ENCODE measurements at places on chromosomes 2 and 18.

GRCh38 chr2:86333378-86333777, 4.0 kb downstream of the REEP1 start:
- DNase-seq: no peak

GRCh38 chr2:102258025-102258385, 53.4 kb upstream of the IL1RL1 start:
- DNase-seq: no peak

DNA sequence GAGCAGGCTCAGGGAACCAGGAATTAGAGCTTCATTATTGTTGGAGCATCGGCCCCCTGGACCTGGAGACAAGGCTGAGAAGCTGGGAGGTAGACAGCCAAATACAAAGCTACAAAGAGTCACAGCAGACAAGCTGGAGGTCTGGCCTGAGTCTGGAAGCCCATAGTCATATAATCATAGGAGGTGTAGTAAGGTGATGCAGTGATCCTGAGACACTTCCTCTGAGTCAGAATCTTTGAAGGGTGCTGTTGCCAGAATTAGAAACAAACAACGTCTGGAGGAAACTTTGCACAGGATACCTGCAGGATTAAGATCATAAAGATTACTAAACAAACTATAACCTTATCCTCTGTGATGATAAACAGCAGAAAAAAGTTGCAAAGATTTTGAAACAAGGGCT, 213.8 kb downstream of the DSC3 start:
- DNase-seq: no peak

- DNase-seq: no peak
Observed at GRCh38 chr18:48629730-48630324, 91.0 kb downstream of the CTIF start.

DNA sequence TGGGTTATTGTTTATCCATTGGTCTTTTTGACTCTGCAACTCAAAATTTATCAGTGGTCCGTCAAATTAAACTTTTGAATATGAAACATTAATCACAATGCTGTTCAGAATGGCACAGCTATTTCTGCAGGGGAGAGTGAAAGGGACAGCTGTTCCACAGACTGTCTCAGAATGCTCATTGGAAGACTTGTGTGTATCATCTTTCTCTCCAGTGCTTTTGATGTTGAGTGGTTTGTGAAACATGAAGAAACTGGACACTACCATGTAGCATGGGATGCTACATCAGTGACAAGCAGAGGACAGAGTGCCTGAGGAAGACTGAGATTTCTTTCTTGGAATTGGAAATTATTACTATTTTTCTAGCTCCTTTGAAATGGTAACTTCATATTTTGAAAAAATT, 115.7 kb downstream of the PLCL1 start:
- DNase-seq: no peak

DNA sequence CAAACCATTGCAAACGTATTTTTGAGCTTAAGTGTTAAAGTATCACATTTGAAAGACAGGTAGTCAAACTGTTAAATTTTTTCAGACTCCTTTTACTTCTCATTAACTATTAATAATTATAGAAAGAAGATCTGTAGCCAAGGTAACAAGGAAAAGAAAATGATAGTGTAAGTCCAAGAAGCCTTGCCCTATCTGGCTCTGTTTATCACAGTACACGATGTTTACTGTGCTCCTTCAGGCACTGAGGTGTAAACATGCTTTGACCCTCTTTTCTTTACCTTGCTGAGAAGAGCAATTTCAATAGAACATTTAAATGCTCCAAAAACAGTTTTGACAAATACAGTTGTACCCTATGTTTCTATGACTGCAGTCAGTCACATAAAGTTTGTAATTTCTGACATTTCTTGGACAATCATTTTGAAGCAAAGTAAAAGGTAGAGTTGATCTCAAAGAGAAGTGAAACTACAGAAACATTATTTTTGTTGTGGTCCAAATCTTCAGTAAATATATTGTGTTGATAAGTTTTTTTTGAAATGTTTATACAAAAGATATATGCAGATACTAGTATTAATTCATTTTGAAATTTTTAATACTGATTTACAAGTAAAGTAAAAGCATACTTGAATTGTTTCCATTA, 152.6 kb upstream of the KYNU start:
- no peak for DNase-seq

GRCh38 chr2:122148128-122148767, 392.8 kb downstream of the TSN start:
- DNase-seq: no peak

GRCh38 chr2:179435000-179435399, 170.4 kb upstream of the SESTD1 start:
- DNase-seq: no peak

DNA sequence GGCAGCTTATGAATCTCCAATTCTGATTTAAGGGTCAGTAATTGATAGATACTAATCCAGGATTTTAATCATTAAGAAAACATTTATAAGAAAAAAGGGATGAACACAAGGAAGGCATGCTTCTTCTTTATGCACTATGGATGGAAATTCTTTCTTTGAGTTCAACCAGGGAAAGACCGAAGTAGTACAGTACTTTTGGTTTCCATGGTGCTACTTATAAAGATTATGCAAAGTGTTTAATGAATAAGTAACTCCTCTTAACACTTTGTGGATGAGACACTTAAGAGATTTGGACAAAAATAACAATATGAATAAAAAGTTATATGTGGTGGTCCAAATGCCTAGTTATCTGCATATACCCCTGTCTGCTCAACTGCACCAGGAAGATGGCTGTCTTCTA, 666.5 kb upstream of the FANCL start:
- DNase-seq: no peak

GRCh38 chr2:162058973-162059668, 14.9 kb downstream of the DPP4 start:
- no peak for DNase-seq

DNA sequence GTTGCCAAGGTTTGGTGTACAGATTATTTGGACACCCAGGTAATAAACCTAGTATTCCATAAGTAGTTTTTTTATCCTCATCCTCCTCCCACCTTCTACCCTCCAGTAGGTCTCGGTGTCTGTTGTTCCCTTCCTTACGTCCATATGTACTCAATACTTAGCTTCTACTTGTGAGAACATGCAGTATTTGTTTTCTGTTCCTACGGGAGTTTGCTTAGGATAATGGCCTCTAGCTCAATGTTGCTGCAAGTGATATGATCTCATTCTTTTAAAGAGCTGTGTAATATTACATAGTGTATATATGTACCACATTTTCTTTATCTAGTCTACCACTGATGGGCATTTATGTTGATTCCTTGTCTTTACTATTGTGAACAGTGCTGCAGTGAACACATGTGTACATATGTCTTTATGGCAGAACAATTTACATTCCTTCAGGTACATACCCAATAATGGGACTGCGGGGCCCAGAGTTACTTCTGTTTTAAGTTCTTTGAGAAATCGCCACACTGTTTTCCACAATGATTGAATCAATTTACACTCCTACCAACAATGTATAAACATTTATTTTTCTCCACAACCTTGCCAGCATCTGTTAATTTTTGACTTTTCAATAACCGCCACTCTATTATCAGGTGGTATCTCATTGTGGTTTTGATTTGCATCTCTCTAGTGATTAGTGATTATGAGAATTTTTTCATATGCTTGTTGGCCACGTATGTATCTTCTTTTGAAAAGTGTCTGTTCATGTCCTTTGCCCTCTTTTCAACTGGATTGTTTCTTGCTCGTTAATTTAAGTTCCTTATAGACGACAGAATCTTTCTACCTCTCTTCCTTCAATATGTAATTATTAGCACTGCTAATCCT, 88.0 kb downstream of the MEMO1 start:
- no peak for DNase-seq

- no peak for DNase-seq
Observed at GRCh38 chr2:220660277-220661145, 911.6 kb downstream of the EPHA4 start.

DNA sequence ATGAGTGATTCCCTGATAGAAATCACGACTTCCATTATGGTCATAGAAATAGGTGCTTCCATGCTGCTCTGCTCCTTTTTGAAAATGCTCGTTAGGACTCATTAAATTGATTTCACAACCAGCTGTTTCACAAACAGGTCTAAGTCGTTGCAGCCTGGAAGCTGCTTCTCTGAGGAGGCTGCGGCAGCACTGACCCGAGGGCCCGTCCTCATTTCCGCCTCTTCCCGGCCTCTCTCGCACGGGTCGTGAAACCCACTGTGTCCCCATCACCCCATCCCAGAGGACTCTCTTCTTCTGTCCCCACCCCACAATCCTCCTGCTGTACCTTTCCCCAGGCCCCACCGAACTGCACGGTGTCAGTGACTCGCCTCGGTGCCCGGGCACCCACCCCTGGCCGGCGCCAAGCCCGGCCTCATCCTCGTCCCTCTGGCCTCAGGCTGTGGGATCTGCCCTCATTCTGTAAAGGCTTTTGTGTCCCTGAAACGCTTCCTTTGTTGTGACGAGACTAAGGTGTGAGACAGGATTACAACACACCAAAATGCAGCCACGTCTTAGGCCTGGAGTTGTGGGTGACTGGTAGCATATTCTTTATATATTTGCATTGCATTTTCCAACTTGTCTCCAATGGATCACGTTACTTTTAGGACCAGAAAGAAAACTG, 112.7 kb upstream of the CTDP1 start:
- no peak for DNase-seq

DNA sequence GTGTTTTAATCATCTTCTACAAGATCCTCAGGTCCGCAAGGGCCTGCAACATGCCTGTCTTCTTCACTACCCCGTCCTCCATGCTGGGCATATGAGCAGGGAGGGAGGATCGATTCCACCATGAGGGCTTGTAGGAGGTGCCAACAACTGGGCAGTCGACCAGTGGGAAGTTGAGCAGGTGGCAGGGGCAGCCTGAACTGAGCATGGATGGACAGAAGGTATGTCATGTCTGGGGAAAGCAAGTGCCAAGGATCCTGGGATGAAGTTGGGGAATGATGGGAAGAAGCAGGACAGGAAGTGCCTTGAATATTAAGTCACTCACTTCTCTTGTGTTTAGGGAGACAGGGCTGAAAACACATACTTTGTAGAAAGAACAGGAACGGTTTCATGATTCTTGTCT, 44.7 kb downstream of the CTIF start:
- DNase-seq: no peak

GRCh38 chr2:7725171-7725849, 808.1 kb downstream of the RNF144A start:
- no peak for DNase-seq

DNA sequence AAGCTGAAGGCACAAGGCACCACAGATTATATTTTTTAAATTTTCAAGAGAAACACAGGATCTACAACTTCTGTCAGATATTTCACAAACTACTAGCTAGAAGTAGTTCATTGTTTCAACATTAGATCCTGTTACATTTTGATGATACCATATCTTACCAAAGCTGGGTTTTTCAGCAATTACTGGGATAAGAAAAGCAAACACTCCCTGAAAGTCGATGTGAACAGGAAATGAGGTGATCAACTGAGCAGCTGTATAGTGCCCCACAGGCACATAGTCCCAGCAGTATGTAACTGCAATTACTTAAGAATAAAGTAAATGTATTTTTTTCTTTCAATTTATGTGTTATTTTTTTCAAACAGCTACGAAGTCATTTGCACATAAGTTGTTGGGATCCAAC, 103.5 kb downstream of the DNER start:
- DNase-seq: no peak

- DNase-seq: no peak
Observed at GRCh38 chr18:46652372-46652771, 4.6 kb downstream of the LOXHD1 start.

DNA sequence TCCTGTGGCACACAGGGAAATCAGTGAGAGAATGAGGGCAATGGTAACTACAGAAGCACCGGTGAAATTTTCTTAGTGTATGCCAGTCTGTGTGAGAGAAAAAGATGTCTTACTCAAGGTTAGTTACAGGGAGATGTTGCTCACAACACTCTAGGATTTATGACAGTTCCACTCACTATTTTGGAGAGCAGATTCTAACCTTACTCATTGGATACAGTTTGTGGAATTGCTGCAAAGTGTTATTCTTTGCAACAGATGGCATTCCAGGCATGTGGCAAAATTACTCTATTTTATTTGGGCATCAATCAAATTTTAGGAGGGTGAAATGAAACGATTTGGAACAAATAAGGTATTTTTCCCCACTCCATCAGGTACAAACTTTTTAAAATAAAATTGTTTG, 449.1 kb downstream of the PIK3C3 start:
- DNase-seq: no peak

- no peak for DNase-seq
Observed at GRCh38 chr18:24015639-24016631, 1.4 kb downstream of the TTC39C start.

DNA sequence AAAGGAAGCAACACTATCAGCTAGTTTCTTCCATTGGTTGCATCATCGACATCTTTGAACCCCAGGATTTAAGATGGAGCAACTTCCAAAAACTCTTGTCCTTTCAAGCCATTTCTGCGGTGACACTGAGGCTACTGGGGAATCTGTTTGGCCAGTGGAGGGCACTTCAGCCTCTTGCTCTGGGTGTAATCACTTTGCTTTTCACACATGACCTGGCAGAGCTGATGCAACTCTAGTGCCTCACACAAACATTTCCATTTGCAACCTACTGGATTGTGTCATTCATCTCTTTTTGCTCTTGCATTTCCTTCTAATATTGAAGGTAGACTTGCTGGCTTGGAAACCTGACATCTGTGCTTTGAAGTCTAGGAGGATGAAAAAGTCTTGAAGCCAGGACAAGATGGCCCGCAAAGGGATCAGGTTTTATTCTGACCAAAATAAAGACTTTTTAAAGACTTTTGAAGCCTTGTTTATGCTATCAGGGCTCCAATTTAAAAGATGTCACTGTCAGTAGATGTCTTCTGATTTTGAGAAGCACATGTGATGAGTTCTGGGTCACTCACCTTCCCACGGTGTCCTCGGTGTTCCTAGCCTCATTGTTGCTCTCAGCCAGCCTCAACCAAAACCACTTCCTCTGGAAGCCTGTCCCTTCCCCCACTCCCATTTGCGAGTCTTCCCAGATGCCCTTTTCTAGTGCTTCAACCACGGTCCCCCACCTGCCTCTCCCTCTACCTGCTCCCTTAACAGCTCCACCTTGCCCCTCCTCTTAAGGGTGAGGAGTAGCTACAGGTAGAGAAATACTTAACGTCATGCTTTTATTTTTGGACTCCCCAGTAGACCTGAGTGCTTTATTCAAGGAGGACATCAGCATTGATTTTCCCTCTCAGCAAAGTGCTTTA, 69.7 kb upstream of the KCNE4 start:
- no peak for DNase-seq

GRCh38 chr18:33821503-33821902, 243.5 kb downstream of the ASXL3 start:
- no peak for DNase-seq

DNA sequence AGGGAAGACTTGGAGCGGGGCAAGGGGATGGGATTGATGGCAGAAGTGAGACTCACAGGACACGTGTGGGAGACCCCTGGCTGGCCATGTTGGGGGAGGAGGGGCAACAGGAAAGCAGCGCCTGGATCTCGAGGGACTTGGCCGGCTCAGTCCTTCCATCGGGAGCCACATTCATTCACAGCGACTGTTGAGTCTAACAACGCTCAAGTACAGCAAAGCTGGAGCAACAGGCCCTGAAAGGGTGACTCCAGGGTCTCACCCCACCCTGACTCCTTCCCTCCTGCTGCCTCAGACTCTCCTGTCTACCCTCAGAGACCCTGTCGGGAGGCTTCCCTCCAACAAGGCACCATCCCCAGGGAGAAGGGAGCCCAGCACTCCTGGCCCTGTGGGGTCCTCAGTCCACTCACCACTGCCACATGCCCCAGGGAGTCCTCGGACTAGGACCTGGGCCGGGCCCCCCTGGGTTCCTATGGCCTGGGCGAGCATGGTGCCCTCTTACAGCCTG, 14.8 kb upstream of the ALPI start:
- DNase-seq: no peak

- no peak for DNase-seq
Observed at GRCh38 chr2:158467248-158467647, 10.5 kb downstream of the PKP4 start.
